COR-L47 (cell line): ENCODE measurements at places on chromosomes 7 and 10.

- DNase-seq, result no peak
Observed at GRCh38 chr7:31083210-31083786, 31.2 kb downstream of the ADCYAP1R1 start.

DNA sequence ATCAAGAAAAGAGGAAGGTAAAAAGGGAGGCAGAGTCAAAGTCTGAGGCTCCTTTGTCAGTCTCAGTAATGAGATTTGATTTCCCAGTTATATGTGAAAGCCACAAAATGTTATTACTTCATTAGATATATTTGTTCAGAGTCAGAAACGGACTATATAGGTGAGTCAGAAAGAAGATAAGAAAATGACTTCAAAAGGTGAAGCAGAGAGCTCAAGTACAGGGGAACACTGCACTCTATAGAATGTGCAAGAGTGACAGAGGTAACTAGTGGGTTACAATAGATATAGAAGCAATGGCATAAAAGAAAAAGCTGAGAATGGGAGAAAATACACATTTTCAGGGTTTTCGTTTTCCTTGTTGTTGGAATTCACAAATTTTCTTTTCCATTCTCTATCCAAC, 43.3 kb downstream of the DGKB start:
- DNase-seq, result no peak

DNA sequence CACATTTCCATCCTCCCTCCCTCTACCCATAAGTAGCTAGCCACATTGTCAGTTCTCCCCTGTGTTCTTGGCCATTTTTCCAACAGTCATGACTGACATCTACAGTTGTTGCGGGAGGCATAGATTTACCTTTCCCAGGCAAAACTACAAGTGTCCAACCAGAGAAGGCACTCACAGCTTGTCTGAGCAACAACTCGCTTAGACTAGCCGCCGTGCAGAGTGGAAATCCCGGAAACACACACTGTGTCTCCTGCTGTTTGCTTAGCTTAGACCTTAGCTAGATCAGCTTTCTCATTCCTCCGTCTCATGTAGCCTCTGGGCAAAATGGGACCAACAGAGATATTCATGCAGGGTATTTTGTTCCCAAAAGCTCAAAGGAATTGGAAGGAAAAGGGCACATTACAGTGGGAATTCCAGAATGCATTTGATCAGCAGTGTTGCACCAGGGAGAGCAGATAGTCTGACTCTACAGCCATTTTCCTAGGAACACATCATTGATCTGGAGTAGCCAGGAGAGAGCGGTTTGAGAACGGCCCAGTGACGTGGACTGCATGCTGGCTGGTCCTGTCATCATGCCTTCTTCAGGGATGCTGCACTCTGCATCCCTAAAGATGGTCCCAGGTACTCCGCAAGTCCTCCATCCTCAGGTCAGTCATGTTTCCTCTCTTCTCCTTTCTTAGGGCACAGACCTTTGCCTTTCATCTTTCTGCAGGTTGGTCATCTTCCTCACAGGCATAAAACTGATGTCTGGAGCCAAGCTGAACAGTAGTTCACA, 89.4 kb downstream of the C10orf90 start:
- DNase-seq, result no peak

DNA sequence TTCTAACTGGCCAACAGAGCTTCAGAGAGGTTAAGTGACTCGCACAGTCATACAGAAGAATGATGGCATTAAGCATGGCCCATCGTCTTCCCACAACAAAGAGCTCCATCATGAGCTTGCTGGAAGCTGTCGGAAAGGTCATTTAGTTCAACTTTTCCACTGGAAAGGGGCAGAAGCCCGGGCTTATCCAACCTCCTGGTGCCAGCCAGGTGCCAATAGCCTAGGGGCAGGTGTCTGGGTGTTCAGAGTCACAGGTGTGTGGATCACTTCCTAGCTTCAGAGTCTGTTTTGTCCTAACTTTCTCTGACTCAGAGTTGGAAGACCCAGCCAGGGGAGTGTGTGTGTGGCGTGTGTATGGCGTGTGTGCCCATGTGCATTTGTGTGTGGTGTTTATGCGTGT, 1.3 kb upstream of the TRPV6 start:
- DNase-seq, result no peak

DNA sequence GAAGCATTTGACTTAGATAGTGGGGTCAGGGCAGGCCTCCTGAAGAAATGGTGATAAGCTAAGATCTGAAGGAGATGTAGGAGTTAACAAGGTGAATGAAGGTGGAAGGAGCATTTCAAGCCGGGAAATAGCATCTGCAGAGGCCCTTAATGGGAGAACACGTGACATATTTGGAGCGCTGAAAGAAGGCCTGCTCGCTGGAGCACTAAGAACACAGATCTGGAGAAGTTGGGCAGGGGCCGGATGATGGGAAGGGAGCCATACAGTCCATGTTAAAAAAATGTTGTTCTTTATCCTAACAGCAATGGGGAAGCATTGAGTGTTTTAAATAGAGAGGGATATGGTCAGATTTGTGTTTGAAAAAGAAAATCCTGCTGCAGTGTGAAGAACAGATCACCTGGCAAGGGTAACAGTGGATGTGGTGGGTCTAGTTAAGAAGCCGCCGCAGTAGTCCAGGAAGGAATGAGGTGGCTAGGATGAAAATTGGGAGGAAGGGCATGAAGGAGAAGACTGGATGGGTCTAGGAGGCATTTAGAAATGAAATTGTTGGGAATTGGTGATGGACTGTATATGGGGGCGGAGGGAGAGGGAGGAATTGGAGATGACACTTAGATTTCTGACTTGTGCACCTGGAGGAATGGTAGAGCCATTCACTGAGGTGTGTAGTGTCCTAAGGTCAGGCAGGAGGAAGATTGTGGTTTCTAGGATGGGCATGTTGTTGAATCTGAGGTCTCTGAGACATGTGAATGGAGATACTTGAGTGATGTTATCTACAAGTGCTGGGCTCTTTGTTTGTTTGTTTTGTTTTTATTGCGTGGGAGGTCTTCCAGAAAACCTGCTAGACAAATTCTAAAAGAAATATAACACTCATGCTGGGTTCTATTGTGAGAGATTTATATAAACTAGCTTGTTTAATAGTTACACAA, 58.4 kb downstream of the MET start:
- DNase-seq, result no peak

DNA sequence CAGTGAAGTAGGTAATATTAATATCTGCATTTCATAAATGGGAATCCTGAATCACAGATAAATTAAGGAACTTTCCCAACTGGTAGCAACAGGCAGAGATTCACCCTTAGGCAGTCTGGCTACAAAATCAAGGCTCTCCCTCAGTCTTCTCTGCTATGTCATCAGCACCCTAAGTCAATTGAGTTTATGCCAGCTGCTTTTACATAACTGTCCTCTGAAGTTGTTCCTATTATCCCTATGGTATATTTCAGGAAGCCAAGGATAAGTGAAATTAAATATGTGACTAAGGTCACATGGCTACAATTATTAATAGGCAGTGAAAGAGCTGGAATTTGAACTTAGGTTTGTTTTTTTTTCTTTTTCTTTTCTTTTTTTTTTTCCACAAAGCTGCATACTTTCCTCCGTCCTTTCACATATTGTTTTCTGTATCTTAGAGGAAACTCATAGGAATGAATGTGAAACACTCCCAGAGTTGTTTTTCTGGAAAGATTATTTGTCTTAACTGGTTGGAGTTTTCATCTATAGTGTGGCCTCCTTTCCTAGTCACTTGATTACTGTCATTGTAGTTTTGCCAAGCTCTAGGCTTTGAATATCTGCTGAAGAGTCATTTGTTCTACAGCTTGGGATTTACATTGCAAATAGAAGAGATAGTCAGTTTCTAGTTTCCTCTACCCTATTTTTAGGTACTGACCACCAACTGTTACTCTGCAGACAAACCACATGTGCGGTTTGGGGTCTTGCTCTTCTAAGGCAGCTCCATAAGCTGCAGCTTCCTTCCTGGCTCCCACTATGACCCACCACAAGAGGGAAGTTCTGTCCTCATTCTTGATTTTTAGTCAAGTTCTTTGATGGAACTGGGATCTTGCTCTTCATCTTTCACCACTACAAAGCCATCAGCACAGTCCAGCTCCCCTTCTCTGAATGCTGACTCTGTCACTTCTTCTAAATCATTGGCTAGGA, 338.0 kb upstream of the KIAA1217 start:
- DNase-seq, result no peak

GRCh38 chr10:119079599-119080520, 757 bp downstream of the EIF3A start:
- DNase-seq, result peak; percentile 21

- DNase-seq, result no peak
Observed at GRCh38 chr10:114874827-114875411, 53.3 kb downstream of the FHIP2A start.

GRCh38 chr10:14102056-14102455, 228.7 kb downstream of the FRMD4A start:
- DNase-seq, result no peak

- DNase-seq, result no peak
Observed at GRCh38 chr10:16429539-16429938, 7.3 kb upstream of the PTER start.

- no peak for DNase-seq
Observed at GRCh38 chr10:88194041-88194887, 330.8 kb downstream of the PTEN start.

GRCh38 chr7:1355568-1356340, 103.5 kb downstream of the MICALL2 start:
- DNase-seq, result no peak

- DNase-seq, result no peak
Observed at GRCh38 chr7:47766126-47766525, 182.1 kb downstream of the PKD1L1 start.

DNA sequence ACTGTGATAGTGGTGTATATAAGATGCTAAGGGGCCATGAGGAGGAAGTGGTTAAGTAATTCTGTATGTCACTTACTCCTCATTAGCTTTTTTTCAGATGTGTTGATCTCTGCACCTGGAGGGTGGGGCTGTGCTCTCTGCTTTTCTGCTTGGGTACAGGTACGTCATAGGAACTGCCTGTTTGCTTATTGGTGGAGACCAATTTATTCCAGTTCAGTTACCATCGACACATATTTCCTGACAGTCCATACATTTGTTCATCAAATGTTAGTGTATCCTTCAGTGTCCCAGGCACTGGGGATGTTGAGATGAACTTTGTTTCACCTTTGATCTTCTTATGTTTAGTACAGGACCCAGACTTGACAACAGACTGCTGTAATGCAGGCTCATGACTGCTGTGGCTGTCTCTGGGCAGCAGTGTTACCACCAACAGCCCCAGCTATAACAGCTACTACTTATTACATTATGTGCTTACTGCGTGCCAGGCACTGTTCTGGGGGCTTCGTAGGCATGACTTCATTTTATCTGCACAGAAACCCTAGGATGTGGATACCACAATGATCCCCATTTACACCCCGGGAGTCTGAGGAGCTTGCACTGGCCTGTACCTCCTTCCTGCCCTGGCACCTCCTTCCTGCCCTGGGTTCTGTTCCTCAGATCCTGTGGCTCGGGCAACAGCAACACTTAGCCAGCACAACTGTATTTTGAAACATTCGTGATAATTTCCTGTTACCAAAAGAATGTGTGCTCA, 87.4 kb downstream of the BUB3 start:
- DNase-seq, result no peak

DNA sequence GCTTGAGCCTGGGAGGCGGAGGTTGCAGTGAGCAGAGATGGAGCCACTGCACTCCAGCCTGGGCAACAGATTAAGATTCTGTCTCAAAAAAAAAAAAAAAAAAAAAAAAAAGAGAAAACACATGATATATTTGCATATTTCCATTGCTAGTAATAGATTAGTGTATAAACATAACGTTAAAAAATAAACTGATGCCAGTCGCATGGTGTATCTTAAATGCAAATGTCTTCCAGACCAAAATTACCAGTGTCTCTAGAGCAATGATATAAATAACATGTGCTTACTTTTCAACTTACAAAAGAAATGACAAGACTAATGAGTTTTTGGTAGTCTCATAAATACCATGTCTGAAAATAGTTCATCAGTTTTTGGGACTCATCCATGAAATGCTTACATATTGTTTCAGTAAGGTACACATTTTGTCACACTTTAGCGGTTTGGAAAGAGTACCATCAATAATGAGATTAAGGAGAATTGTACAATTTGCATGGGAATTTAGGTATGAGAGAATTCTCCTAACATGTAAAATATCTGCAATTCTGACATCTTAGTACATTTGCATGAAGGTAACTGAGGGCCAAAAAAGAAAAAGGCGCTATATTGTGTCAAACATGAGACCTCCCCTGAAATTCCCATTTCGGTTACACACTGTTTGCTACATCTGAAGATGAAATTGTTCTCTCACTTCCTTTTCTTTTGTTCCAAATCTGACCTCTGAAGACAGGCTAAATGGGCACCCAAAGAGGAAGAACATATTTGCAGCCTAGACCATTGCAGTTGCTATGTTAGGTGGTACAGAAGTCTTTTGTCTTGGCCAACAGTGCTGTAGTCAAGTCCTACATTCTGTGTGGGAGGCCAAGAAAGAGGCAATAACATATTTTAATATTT, 51.5 kb upstream of the PIP4K2A start:
- no peak for DNase-seq

DNA sequence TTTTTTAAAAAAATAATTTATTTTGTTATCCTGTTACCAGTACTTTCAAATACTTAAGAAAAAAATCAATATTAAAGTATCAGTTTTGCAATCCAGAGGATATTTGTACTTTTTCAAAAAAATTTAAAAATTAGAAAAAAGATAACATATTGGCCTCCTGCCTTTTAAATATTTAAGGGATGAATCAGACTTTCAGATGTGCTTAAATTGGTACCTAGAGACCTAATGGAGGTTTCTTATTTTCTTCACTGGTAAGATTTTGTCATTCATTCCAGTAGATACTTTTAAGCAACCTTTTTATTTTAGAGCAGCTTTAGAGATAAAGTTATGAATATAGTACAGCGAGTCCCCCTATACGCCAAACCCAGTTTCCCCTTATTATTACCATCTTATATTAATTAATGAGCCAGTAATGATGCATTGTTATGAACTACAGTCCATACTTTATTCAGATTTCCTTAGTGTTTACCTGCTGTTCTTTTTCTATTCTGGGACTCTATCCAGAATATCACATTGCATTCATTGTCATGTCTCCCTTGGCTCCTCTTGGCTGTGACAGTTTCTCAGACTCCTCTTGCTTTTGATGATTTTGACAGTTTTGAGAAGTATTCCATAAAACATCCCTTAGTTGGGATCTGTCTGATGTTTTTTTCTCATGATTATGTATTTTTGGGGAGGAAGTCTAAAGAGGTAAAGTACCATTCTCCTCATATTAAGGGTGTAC, 34.2 kb downstream of the BICC1 start:
- DNase-seq, result no peak

DNA sequence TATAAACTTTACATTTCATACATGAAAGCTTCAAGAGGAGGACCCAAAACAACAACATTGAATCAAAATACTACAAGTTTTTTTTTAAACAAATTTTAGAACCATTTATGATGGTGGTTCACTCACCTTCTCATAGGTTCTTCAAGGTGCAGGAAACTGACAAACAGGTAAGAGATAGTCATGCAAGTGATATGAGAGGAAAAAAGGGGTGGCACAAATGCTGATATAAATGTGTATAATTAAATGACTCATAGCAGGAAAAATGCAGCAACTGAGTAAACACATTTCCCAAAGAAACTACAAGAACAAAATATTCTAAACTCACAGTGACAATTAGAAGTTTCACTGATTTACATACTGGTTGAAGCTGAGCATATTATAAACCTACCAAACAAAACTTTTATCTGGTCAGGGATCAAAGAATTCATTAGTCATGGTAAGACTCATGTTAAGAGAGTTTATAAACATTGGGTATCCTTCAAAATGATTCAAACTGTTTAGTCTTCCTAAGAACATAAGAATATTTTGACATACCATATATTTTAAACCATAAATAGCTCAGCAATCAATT, 14.1 kb downstream of the ZWINT start:
- no peak for DNase-seq
